ENCODE measurements at places on chromosomes 5 and 9.

GRCh38 chr9:130478736-130479575 lies 34.2 kb downstream of the ASS1 start:
- no peak for DNase-seq

- no peak for DNase-seq
Measured at GRCh38 chr9:14207352-14207995, 106.5 kb downstream of the NFIB start.

- DNase-seq: peak; percentile 93
Measured at GRCh38 chr9:133147412-133148198, 16.1 kb downstream of the GBGT1 start.

GRCh38 chr5:56561-57290 lies 35.2 kb upstream of the PLEKHG4B start:
- DNase-seq: no peak

DNA sequence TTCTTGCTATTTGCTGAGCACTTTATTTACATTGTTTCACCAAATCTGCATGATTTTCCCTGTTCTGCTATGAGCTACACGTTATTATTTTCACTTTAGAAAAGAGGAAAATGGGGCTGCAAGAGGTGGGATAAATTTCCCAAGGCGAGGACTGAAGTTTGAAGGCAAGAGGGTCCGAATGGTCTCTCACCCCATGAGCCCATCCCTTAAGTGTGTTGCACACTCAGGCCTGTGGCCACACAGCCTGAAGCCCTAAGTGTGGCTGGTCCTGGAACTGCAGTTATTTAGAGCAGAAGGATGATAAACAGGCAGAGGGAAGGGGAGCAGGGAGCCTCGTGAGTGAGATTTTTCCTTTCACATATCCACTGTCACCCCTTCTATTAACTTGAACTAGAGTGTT lies 7.8 kb downstream of the PDE8B start:
- DNase-seq: no peak

- no peak for DNase-seq
Measured at GRCh38 chr9:36204906-36205547, 14.3 kb downstream of the CLTA start.

GRCh38 chr5:92605591-92605990 lies 975.4 kb downstream of the NR2F1-AS1 start:
- DNase-seq: no peak

DNA sequence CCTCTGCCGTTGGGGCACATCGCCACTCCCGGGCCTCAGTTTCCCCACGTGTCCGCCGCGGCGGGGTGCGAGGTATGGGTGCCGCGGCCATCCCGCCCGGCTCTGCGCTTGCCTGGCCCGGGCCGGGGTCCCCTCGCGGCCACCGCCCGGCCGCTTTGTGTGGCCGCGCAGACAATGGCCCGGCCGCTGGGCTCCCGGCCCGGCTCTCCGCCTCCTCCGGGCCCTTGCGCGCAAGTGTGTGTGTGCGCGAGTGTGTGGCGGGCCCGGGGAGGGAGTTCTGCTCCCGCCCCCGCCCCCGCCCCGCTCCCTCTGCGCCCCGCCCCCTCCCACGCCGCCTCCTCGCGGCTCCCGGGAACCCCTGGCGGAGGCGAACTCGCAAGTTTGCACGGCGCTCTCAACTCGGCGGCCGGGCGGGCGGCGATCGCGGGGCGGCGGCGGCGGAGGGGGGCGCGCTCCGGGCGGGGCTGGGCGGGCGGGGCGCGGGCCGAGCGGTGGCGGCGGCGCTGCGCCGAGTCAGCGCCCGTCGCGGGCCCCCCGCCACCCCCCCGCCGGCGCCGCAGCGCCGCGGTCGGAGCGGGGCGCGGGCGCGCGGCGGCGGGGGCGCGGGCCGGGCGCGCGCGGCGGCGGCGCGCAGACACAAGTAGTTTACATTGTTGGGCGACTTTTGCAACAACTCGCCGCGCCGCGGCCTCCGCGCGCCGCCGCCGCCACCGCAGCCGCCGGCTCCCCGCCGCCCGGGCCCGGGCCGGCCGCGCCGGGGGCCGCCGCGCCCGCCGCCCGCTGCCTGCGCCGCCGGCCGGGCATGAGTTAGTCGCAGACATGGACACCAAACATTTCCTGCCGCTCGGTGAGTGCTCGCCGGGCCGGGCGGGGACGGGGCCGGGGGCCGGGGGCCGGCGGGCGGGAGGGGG lies at the start of gene RXRA:
Gene RXRA, plus strand, starts transcription at position 643 of the 911 bp plus-strand sequence. Its CDS starts 177 bp downstream, at position 820.
- DNase-seq: peak; percentile 81

DNA sequence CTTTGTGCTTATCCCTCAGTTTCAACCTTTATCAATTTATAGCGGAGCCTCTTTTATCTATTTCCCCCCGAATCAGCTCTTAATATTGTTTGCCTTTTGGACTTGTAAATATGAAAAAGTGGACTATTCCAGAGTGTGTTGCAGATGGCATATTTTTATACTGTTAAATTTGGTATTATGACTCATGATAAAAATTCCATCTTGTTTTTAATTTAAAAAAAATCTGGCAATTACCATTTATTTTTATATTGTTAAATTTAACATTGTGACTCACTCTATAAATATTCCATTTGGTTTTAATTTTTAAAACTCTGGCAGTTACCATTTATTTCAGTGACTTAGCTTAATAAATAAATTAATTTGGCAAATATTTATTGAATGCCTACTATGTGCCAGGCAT lies 37.5 kb downstream of the RBM27 start:
- no peak for DNase-seq

DNA sequence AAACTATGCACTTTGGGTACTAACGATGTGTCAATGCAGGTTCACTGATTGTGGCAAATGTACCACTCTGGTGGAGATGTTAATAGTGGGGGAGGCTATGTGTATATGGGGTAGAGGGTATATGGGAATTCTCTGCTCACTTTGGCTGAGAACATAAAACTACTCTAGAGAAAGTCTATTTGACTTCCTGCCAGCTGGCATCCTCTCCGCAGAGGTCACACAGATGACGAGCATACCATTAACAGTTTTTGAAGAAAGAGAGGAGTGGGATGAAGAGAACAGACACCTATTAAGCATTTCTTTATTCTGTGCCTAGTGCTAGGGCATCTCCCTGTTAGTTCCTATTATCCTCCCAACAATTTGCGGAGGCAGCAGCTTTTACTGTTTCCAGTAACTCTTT lies 58.4 kb upstream of the TRIM32 start:
- no peak for DNase-seq
